CD14-positive monocyte (primary cell): ENCODE measurements at places on chromosomes 13 and 19.
A peak's percentile ranks its signal among the peaks of the same experiment; 100 is the strongest.

- no peak for DNase-seq
These were observed 1204.3 kb downstream of the UQCRFS1 start for GRCh38 chr19:28008695-28009094.

GRCh38 chr13:70814684-70815083 is 706.4 kb upstream of the KLHL1 start:
- no peak for DNase-seq

GRCh38 chr19:11196406-11197287 is 698 bp downstream of the KANK2 start:
- no peak for DNase-seq

DNA sequence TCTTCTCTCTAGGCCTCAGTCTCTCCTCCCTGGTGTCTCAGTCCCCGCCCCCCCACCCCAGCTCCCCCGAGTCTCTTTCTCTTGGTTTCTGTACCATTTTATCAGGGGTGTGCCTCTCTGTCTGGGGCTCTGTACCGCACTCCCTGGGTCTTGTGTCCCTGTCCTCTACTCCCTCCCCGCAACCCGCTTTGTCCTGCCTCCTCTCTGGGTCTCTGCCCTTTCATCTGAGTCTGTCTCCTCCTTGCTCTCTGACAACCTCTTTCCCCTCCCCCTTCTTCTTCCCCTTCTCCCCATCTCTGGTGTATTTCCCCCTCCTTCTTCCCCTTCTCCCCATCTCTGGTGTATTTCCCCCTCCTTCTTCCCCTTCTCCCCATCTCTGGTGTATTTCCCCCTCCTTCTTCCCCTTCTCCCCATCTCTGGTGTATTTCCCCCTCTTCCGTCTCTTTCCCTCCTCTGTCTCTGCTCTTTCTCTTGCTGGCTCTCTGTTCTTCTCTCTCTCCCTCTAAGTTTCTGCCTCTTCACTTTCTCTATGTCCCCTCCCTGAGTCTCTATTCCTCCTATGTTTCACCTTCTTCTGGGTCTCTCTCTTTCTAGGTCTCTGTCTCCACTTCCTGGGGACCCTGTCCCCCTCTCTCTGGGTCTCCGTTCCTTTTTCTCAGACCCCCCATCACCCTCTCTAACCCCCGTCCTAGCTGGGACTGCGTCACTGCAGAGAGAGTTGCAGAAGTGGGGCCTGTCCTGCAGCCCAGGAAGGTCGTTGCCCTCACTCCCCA is 2.2 kb upstream of the KCNC3 start:
- peak; percentile 44 for DNase-seq

GRCh38 chr19:41802770-41803169 is 6.4 kb downstream of the CEACAM3 start:
- no peak for DNase-seq

- DNase-seq: no peak
These were observed 10.6 kb downstream of the ERVV-2 start for GRCh38 chr19:53055117-53055516.

GRCh38 chr19:55619286-55619685 is 5.1 kb downstream of the ZNF784 start:
- peak; percentile 43 for DNase-seq

DNA sequence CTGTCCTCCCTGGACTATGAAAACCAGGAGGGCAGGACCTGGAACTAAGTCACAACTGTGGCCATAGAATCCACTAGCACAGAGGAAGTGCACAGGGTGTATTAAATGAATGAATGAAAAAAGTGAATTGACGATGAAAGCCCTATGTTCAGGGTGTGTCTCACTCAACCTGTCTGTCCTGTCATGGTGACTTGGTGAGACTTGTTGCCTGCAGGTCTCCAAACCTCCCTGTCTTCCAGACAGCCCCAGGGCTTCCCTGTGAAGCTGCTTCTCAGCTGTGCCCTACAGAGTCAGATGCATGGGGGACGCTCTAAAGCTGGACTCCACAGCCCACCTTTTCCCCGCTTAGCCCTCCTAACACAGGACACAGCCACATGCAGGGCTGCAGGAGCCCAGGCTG is 4.8 kb upstream of the IGFL1 start:
- DNase-seq: no peak

DNA sequence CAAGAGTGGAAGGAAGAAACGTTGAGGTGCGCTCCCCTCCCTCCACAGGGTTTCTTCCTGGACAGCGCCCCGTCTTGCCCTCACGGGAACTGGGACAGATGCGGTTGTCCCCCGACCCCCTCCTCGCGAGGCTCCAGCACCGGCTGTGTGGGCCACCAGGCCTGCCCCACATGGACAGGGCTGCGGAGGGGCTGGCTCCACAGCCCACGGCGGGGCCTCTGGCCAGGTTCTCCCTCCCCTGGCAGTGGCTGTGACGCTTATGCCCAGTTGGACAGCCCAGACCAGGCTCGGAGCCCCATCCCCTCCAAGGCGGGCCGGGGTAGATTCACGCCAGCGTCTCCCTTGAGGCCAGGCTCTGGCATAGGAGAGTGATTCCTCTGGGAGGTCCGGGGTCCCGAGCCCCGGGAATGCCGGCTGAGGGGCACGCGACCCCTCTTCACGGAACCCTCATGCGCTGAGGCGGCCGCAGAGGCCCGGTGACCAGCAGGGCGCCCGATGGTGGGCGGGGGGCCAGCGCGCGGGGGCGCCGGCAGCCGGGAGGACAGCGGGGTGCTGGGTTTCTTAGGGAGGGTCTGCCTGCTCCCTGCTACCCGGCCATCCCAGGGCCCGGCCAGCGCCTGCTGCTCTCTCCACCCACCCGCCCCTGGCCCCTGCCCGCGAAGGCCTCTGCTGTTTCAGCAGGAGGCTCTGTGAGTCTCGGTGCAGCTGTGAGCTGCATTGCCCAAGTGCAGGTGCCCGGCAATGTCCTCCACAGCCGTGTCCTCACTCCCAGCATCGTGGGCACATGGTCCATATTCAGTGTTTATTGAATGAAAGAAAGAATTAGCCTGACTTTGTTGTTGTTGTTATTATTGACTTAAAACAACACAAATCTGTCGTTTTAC is 20.3 kb upstream of the GAS6 start:
- DNase-seq: no peak

DNA sequence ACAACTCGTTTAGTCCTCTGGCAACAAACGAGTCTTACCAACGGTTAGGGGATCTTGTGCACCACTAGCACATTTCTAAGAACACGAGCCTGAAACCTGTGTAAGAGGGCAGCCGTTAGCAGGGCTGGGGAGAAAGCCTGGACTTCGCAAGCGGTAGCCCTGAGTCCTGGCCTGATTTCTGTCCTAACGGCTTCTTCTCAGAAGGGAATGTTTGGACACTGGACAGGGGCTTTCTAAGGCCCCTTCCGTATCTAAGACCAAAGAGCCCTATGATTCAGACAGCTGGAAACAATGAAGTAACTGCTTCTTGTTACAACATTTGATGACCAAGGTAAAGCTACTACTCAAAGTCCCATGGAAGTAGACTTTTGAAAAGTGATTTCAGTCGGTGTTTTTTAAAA is 2.2 kb downstream of the ANKRD10 start:
- DNase-seq: peak; percentile 64

DNA sequence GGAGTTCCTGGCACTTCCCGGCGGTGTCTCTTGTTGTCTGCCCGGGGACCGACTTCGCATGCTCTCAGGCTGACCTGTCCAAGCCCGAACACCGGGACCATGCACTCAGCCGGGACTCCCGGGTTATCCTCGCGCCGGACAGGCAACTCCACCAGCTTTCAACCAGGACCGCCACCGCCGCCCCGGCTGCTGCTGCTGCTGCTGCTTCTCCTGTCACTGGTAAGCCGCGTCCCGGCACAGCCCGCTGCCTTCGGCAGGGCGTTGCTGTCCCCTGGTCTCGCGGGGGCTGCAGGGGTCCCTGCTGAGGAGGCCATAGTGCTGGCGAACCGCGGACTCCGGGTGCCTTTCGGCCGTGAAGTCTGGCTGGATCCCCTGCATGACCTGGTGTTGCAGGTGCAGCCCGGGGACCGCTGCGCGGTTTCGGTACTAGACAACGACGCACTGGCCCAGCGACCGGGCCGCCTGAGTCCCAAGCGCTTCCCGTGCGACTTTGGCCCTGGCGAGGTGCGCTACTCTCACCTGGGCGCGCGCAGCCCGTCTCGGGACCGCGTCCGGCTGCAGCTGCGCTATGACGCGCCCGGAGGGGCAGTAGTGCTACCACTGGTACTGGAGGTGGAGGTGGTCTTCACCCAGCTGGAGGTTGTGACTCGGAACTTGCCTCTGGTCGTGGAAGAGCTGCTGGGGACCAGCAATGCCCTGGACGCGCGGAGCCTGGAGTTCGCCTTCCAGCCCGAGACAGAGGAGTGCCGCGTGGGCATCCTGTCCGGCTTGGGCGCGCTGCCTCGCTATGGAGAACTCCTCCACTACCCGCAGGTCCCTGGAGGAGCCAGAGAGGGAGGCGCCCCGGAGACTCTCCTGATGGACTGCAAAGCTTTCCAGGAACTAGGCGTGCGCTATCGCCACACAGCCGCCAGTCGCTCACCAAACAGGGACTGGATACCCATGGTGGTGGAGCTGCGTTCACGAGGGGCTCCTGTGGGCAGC is 661 bp downstream of the FREM2 start:
- DNase-seq: no peak

GRCh38 chr13:51451134-51451466 is 1.7 kb downstream of the INTS6 start:
- no peak for DNase-seq

DNA sequence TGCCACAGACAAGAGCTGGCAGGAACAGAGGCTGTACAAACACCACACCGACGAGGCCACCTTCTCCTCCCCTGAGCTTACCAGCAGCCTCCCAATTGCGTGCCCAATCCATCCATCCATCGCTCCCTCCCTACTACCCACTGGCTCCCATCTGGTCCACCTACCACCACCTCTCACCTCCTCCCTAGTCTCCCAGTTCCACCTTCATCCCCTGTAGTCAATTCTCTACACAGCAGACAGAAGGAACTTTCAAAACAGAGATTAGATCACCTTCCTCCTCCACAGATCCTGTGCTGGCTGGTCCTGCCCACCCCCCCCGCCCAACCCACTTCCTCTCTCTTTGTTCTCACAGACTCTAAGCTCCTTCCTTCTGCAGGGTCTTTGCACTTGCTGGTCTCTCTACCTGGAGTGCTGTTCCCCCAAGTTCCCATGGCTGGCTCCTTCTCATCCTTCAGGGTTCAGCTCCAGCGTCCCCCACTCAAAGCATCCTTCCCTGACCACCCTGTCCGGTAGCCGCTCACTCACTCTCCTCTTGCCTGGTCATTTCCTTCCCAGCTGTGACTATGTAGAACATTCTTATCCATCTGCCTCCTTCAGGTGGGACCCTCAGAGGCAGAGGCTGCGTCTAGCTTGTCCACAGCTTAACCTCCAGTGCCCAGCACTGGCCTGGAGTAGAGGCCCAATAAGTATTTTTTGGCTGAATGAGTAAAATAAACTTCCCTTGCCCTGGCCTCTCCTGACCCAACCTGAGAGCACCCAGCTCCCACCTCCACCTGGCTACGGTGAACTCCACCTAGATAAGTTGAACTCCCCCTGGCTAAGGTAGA is 23.0 kb downstream of the PIN1 start:
- no peak for DNase-seq

GRCh38 chr13:74743992-74744391 is 609.8 kb upstream of the KLF12 start:
- no peak for DNase-seq

DNA sequence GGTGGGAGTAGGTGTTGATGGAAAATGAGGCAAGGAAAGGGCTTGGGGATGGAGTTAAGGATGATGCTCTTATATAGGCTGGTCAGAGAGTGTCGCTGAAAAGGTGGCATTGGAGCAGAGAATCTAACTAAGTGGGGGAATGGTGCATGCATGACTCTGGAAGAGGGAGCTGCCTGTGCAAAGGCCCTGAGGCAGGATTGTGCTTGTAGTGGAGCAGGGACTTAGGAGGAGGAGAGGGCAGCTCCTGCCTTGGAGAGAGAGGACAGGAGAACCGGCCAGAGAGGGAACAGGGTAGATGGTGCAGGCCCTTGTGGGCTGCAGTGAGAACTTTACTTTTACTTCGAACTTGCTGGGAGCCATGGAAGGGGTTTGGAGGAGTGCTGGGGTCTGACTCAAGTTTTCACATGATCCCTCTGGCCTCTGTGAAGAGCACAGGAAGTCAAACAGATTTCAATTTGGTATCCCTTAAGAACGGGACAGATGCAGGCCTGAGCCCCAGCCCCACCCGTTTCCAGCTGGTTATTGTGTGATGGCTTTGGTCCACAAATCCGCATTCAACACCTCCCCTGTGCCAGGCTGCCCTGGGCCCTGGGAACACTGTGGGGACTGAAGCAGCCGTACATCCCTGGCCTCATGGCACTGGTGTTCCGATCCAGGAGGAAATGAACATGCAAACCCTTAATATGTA is 7.0 kb downstream of the AP2A1 start:
- no peak for DNase-seq

DNA sequence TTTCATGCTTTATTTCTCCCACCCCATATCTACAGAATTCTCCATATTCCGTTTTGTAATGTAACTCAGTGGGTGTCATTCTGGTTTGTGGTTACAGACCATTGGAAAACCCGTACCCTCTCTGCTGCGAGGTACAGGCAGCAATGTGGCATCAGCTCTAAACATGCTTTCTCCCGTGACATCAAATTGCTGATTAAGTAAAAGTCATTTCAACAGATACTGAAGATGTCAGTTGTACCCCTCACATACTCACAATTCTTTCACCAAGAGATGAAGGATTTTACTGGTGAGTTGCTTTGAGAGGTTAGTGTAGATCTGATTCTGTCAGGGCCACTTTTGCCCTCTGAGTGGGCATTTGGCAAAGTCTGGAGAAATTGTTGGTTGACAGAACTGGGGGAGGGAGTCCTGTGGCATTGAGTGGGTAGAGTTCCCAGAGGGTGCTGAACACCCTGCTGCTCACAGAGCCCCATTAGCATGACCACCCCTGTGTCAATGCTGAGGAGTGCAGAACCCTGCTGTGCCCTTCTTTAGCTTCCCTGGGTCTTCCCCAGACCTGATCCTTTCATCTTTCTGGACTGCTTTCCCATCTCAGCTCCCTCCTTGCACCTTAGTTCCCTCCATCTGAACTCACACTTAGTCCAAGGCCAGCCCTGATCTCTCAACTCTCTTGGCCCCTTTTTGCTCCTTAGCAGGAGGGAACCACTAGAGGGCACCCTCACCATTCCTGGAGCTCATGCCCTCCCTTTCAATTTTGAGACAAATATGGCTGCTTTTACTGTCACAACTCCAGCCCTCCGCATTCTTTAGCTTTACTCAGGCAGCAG is 39.9 kb upstream of the CEACAM8 start:
- peak; percentile 13 for DNase-seq

DNA sequence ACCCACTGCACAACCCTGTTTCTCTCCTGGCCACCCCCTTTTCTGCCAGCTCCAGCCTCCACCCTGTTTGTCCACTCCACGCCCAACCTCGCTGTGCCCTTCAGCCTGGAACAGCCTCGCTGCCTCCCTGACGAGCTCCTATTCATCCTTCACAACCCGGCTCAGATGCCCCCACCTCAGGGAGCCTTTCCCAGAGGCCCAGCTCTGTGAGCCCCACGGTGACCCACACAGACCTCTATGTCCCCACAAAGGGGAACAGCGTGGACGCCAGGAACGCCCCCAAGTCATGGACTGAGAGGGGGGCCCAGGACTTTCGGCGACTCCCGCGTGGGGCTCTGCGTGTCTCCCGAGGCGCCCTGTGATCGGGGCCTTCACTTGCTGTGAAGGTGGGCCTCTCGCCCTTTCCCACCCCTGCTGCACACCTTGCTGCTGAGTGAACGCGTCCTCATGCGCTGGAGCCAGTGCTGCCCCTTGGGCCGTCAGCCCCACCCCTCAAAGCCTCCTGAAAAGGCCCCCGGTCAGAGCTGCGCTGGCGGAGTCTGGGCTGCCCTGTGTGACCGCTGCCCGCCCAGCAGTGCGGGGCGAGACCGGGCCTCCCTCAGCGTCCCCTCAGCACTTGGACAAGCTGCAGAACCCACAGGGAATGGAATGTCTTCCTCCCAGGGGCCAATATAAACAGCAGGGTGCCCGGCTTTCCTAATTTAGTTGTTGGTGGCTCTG is 40.0 kb downstream of the ADPRHL1 start:
- no peak for DNase-seq

GRCh38 chr13:54226876-54227275 is 1198.3 kb downstream of the OLFM4 start:
- DNase-seq: no peak
